ENCODE measurements at places on chromosomes 4 and X.
A peak's percentile ranks its signal among the peaks of the same experiment; 100 is the strongest.

- DNase-seq: no peak
These were observed 255.3 kb upstream of the TEX13A start for GRCh38 chrX:105475801-105476200.

GRCh38 chrX:10167573-10167972 is 10.8 kb downstream of the CLCN4 start:
- no peak for DNase-seq

DNA sequence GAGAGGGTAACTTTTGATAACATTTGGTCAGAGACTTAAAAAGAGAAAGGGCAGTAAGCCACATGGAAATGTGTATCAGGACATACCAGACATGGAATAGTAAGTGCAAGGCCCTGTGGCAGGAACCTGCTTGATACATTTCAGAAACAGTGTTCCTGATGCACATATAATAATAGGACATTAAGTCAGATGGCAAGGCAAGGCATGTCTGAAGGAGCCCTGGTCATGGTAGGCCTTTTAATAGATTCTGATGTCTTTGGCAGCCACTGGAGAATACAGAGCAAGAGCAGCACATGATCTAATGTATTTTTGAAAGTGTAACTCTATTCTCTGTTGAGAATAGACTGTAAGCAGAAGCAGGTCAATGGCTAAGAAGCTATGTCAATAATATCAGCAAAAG is 279.7 kb downstream of the CAMK2D start:
- DNase-seq: no peak

- DNase-seq: no peak
These were observed 44.9 kb downstream of the MMRN1 start for GRCh38 chr4:89939546-89939945.

GRCh38 chr4:57109847-57110639 is at the start of gene IGFBP7:
Gene IGFBP7 (minus strand): TSS chr4:57110385. CDS start chr4:57110351, 34 bp downstream.
- DNase-seq: no peak

DNA sequence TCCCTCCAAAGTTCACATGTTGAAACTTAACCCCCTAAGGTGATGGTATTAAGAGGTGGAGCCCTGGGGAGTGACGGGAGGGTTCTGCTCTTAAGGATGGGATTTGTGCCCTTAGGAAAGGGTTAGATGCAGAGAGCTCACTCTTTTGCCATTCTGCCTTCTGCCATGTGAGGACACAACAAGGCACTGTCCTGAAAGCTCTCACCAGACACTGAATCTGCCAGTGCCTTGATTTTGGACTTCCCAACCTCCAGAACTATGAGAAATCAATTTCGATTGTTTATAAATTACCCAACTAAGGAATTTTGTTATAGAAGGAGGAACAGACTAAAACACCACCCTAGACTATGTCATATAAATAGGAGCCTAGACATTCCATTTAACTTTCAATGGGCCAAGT is 11.7 kb downstream of the LRP2BP start:
- DNase-seq: no peak

GRCh38 chr4:138675685-138676084 is 339.9 kb upstream of the NOCT start:
- no peak for DNase-seq

- no peak for DNase-seq
These were observed 19.3 kb upstream of the SPIN2A start for GRCh38 chrX:57156397-57157049.

DNA sequence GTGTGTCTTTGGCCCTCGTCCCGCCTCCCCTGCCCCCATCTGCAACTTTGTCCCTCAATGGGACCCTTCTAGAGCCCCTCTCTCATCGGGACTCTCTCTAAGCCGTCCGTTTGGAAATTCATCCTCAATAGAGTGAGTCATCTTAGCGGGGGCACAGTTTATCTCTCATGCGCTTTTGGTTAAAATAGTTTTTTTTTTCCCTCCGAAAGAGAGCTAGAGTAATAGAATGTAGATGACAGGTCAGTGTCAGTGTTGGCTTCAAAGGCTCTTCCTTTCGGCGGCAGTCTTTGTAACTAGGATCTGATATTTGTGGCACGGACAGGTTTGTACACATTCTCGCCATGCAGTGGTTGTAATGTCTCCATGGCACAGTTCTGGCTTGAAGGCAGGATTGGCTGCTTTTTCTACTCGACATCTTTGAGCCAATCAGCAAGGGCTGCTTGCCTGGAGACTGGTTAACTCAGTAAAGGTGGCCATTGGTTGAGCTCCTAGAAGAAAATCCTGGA is 989 bp downstream of the N4BP2 start:
- DNase-seq: peak; percentile 90

DNA sequence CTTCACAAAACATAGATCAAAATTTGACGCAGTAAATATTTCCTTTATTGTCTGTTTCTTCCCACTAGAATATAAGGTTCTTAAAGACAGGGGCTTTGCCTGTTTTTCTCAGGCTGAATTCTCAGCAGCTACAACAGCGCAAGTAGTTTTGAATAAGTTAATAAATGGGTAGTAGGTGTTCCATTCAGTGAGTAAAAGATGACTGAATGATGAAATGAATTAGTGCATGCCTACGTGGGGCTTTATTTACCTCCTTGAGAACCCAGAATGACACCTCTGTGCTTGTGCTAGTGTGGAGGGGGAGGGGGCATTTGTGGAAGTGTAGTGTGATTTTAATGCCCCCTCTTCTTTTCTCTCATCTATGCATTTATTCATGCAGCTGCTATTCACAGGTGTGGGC is 278.9 kb downstream of the FBXW7 start:
- DNase-seq: no peak

DNA sequence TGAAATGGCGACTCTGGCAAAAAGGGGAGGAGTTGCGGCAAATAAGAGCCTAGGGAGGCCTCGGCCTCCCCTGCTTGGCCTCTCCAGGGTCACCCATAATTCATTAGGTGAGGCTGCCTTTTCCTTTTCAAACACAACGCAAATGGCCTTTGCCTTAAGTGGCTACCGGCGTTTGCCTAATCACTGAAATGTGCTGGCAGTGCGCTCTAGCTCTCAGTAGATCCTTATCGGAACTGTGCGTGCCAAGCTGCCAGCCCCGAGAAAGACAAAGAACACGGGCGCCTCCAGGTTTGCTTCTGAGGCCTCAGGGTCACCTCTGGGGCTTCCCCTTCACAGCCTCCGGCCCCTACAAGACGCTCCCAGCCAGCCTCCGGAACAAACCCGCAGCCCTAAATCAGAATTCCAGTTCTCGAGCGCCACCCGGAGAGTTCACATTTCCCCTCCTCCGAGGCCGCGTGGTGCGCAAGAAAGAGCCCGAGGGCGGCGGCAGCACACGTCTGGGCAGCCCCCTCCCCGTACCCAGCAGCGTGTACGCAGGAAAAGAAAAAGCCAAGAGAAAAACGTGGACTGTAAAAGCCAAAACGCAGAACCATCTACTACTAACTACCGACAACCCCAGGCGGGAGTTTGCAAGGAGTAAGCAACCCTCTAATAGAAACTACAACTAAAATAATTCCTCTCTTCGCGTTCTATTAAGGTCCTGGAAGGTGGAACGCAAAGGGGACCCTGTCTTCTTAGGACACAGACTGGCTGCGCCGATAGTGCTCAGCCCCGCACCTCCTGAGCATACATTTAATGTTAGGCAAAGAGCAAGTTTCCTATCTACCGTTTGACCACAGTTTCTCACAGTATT is 76.5 kb upstream of the BCOR start:
- DNase-seq: peak; percentile 83

DNA sequence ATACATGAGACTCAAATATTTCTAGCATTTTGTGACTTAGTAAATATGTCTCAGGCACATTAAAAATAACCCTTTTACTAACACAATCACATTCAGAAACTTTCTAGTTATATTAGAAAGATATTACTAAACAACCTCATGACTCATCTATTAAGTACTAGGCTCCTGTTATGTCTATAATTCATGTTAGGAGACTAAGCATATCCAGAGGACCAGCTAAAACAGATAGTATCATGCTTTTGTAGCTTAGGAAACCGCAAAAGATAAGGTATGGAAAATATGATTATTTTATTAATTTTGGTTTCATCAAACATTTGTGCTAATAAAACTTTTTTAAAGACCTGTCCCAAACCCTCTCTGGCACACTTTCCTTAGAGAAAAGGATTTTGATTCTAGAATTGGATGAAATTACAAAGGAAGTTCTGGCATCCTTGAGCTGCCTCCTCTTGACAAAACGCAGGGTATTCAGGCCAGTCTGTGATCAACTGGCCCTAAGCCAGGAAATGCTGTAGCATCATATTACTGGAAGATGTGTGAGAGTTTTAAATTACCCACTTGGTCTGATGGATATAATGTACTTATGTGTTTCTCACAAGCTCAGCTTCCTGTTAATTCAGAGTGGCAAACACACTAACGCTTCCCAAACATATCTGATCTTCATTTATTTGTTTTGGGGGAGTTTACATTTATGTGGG is 60.4 kb downstream of the NRK start:
- DNase-seq: peak; percentile 17

GRCh38 chr4:78688366-78688765 is 87.8 kb upstream of the BMP2K start:
- DNase-seq: no peak

DNA sequence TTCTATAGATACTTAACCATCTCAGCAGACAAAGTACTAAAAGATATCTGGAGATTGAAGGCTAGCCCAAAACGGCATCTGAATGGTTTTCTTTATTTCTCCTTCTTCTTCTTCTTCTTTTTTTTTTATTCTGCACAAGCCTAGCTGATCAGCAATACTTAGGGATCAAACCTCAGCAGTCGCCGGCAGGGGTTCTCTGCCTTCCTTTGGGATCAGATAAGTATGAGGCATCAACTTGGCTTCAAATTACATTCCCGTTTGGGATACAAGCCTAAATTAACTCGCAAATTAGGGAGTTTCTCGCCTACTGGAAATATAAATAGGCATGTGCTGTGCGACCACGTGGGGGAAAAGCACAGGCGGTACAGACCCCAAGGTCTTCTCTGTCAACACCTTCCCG is 730 bp downstream of the CT55 start:
- DNase-seq: no peak

DNA sequence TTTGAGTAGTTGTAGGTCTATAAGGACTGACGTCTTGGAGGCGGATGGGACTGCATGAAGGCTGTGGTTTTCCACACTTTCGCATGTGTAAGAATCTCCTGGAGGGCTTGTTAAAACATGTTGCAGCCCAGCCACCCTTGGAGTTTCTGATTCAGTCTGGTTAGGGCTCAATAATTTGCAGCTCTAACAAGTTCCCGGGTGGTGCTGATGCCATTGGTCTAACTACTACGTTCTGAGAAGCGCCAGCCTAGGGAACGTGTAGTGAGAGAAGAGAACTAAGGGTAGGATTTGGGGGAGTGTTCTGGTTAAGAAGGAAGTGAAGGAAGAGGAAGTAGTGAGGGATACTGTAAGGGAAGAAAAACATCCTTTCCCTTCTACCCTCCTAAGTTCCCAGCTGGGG is 138.9 kb downstream of the LARP7 start:
- no peak for DNase-seq

DNA sequence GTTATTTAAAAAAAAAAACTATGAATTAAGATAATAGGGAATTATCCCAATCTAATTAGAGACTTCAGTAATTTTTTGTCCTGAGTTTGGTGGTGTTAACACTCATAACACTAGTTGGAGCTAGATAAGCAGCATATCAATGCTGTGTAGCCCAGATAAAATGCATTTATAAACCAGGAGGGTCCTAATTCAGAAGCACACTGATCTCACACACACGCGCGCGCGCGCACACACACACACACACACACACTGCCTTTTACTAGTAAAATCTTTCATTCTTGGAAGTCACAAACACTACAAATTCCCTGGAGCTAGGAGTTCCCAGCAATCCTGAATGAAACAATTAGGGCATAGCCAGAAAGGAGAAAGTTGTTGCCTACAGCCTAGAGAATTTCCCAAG is 3.2 kb downstream of the UNC5C start:
- no peak for DNase-seq

DNA sequence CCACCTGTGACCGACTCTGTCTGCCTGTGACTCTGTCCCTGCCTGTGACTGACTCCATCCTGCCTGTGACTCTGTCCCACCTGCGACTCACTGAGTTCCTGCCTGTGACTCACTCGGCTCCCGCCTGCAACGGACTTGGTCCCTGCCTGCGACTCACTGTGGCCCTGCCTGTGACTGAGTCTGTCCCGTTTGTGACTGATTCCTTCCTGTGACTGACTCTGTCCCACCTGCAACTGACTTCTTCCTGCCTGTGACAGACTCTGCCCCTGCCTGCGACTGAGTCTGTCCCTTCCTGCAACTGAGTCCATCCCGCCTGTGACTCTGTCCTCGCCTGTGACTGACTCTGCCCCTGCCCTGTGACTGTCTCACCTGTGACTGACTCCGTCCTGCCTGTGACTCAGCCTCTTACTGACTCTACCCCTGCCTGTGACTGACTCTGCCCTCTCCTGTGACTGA is 9.6 kb upstream of the UVSSA start:
- DNase-seq: peak; percentile 63

GRCh38 chr4:16116019-16116418 is 32.2 kb upstream of the PROM1 start:
- DNase-seq: no peak
